Esophagus muscularis mucosa (tissue), 4 donors: ENCODE measurements at places on chromosomes 2 and 18.

- no peak for DNase-seq
Observed at GRCh38 chr2:155298001-155298400, 599.5 kb downstream of the KCNJ3 start.

DNA sequence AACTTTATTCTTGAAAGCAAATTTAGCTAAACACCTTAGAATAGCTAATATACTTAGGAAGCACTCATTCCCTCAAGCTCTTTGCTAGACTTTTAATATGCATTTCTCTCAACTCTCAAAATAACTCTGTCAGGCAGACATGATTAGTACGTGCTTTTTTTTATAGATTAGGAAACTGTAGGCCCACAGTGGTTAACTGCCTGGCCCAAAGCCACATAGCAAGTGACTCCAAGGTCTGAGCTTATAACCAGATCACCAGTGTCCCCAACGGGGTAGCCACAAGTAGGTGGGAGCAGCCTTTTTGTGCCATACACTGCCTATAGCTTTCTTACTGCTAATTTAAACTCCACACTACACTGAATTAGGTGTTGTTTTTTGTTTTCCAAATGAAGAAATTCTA is 576.8 kb downstream of the METTL4 start:
- no peak for DNase-seq

- DNase-seq, result peak; percentile 68
Observed at GRCh38 chr2:6929196-6929819, 12.1 kb downstream of the RNF144A start.

DNA sequence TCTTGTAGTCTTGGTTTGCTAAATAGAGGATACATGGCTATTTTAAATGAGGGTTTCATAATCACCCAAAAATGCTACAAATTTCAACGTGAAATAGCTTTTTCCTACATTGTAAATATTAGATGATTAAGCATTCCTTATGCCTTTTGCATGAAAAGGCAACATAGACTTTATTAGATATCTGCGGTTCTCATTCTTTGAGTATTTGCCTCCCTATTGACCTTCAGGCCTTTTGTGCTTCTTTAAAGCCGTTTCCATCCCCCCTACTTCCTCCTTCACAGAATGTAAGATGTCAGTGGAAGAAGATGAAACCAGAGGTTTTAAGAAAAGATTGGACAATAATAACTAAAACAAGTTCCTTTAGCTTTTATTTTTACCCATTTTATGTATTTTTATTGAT is 144.1 kb downstream of the UBE2E3 start:
- DNase-seq, result no peak

DNA sequence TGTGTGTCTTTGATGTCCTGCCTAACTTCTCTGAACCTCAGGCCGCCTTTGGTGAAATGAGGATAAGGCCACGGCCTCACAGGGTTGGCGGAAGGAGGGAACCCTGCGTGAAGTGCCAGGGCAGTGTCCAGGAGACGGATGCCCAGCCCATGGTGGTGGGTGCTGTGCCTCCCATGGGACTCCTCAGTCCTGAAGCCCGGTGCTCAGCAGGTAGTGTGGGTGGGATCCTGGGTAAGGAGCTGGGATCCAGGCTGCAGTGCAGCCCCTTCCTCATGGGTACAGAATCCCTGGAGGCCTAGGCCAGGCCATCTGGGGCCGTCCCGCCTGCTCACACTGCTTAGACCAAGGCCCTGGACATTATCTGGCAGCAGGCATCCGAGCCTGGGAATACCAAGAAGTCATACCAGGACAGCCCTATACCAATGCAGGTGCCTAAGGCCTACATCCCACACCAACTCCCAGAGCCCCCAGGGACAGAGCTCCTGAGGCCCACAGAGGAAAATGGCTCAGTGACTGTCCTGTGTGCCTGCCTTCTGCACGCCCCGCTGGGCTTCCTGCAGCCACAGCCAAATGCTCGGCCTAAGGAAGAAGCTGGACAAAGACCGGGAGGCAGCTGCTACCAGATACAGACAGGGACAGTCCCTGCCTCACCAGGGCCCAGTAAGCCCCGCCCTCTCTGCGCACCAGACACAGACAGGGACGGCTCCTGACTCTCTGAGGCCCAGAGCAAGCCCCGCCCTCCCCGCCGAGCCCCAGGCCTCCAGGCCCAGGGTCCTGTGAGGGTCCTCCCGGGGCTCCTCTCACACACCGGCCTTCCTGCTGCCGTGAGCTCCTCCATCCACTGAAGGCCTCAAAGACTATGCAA is 78.0 kb downstream of the NDUFA10 start:
- DNase-seq, result no peak

DNA sequence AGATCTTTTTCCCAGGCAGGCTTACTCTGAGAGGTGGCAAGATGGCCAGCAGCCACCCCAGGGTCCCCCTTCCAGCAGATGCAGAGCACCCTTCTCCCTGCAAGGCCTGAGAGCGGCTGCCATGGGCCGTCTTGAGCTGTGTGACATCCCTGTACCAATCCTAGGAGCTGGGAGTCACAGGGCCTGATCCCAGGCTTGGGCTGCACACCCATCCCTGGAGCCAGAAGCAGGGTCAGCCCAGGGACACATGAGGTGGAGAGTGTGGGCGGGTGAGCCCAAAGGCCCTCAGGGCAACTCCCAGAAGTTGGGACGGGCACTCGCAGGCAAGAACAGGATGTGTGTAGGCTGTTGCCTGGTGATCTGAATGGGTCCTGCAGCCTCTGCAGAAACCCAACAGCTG is 40.5 kb downstream of the CROCC2 start:
- no peak for DNase-seq

DNA sequence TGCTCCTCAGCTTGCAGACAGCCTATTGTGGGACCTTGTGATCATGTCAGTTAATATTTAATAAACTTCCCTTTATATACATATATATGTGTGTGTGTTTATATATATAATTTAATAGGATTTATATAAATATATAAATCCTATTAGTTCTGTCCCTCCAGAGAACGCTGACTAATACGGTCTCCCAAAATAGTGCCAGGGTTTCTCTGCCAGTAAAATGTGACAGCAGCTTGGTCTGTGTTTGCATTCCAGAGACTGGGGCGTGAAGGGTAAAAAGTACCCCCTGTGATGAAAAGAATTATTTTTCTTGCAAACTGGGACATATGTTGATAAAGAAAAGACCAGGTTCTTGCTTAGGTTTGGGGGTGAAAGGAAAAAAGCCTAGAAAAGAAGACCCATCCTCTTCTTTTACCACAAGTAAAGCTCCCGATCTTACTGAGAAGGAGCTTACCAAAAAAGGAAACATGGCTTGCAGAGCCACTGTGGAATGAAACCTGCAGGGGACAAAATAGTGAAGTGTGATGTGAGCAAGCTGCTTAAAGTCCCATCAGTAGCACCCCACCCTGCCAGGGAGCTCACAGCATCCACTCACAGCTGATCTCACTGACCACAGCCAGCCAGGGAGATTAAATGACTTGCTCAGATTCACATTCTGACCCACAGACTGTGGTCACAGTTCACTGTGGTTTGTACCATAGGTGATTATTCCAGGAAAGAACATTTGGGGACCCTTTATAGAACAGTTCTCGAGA is 110.9 kb upstream of the RMP24 start:
- DNase-seq, result peak; percentile 53

DNA sequence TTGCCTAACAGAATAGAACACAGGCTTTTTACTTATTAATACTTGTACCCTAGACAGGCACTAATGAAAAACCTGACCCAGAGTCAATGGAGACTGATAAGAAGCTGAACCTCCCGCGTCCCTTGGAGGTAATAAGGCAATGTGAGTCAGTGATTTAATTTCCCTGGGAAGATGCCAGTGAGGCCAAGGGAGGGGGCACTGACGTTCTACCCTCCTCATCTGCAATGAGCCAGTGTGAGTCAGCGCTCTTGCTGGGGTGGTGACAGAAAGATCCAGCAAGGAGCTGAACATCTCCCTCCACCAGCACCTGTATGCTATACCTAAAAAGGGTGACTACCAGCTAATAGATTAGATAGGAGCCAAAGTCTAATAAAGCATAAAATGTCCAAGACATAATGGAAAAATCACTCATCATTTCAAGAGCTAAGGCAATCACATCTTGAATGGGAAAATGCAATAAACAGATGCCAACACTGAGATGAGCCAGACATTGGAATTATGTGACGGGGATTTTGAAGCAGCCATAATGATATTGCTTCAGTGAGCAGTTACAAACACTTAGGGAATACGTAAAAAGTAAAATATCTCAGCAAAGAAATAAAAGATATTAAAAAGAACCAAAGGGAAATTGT is 116.9 kb downstream of the TPGS2 start:
- no peak for DNase-seq

- no peak for DNase-seq
Observed at GRCh38 chr2:43943809-43944452, 51.9 kb downstream of the LRPPRC start.

DNA sequence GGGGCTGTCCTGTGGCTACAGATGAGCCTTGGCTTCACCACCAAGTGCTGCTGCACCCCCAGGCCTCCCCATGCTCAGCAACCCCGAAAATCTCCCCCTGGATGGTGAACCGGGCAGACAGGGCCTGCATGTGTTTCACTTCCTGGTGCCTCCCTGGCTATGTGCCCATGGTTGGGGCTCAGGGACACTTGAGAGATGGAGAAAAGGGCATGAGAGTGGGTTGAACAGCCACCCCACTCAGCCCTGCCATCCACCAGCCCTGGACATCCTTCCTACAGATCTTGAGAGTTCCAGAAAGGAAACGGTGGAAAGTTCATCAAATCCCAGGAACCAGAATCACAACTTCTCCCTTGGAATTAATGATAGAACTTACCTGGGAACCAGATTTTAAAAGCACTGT is 74.7 kb upstream of the TEX51 start:
- DNase-seq, result peak; percentile 90
